ENCODE measurements at places on chromosomes 2 and 18. TPM values are rescaled to one million over a fixed set of nuclear protein-coding genes. Genes with fewer than 3 reads are reported as not detected.

The LIPG gene
- total RNA-seq: 66.5 TPM

GRCh38 chr2:236550701-236551465 lies 18.7 kb upstream of the ACKR3 start:
- no peak for DNase-seq

DNA sequence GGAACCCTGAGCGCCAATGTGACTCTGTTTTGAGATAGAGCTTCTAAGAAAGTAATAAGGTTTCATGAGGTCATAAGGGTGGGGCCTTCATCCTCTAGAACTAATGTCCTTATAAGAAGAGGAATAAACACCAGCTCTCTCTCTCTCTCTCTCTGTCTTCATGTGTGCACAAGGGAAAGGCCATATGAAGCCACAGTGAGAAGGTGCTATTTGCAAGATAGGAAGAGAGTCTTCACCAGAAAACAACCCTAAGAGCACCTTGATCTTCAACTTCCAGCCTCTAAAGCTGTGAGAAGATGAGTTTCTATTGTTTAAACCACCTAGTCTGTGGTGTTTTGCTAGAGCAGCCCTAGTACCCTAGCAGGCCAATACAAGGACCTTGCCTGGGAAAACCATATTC lies 55.8 kb downstream of the DOCK10 start:
- DNase-seq: no peak

DNA sequence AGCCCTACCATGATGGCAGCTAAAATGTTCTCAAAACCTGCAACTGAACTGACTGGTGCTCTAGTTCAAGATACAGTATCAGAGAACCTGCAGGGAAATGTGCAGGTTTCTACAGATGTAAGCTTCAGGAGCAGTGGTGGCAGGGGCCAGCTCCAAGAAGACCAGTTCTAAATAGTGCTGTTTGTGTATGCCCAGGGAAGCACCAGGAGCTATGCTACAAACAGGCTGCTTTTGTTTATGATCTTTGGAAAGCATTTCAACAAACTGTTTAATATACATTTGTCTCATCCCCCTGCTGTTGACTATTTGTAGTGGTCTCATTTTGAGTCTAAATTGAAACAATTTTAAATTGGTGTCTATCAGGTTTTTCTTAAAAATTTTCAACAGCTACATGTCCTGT lies 20.7 kb downstream of the FZD5 start:
- DNase-seq: no peak

- DNase-seq: peak; percentile 35
Measured at GRCh38 chr18:23619388-23619881, 33.1 kb upstream of the NPC1 start.

- no peak for DNase-seq
Measured at GRCh38 chr18:24588440-24588839, 128.0 kb downstream of the HRH4 start.

The NBEAL1 gene
- 5.9 TPM for total RNA-seq

DNA sequence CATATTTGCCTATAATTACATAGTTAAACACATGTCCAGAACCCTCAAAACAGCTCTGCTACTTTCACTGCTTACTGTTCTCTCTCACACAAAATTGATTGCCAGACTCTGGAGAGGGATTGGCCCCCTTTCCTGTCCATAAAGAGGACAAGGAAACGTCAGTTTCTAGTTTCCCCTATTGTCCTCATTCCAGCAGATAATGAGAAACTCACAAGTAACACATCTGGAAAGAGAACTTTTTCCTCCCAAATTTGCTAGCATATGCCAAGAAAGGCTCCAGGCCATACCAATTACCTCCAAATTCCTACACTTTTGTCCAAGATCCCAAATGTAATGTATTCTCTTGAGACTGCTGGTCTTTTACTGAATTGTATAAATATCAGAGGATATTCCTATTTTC lies 200.5 kb downstream of the EXOC6B start:
- DNase-seq: no peak

GRCh38 chr18:47968721-47969120 lies 38.3 kb upstream of the SMAD2 start:
- peak; percentile 86 for DNase-seq

GRCh38 chr2:84924173-84925106 lies 19.0 kb downstream of the TMSB10 start:
- peak; percentile 66 for DNase-seq

The ANKRD30B gene
- total RNA-seq: 0.57 TPM
